Activated CD8-positive, alpha-beta T cell treated with anti-CD3 and anti-CD28 coated beads, Interleukin-2, amount 10 ng/mL, durations not matched to agents 7 days and 5 days (primary cell): ENCODE measurements at places on chromosomes 2 and 18. TPM values are rescaled to one million over a fixed set of nuclear protein-coding genes. Genes with fewer than 3 reads are reported as not detected.

DNAJC5G gene
- total RNA-seq = not detected

C2orf92 gene
- 4.0 TPM for total RNA-seq

IL36RN gene
- not detected for total RNA-seq

GPBAR1 gene
- 0.97 TPM for total RNA-seq

TSPYL6 gene
- not detected for total RNA-seq

RAB17 gene
- total RNA-seq = 0.61 TPM

ANTXR1 gene
- 0.05 TPM for total RNA-seq

SRD5A2 gene
- not detected for total RNA-seq

BMP10 gene
- total RNA-seq = not detected

SERPINB11 gene
- not detected for total RNA-seq

MC5R gene
- total RNA-seq = not detected

SPP2 gene
- total RNA-seq = not detected

CLASP1 gene
- total RNA-seq = 62.3 TPM

HNMT gene
- total RNA-seq = not detected

BOLL gene
- not detected for total RNA-seq

GNLY gene
- 136 TPM for total RNA-seq

SDC1 gene
- not detected for total RNA-seq

RAB27B gene
- 1.7 TPM for total RNA-seq

OR6B2 gene
- not detected for total RNA-seq

LYPD6 gene
- not detected for total RNA-seq

DLX1 gene
- not detected for total RNA-seq

ACMSD gene
- total RNA-seq = not detected

PTPN18 gene
- 67.0 TPM for total RNA-seq

GKN1 gene
- not detected for total RNA-seq

MAP3K19 gene
- total RNA-seq = not detected

ZNF385B gene
- total RNA-seq = not detected

HRH4 gene
- total RNA-seq = not detected

CNOT11 gene
- total RNA-seq = 64.7 TPM

CASP10 gene
- total RNA-seq = 42.8 TPM

EEF1B2 gene
- 559 TPM for total RNA-seq

CXCR1 gene
- 0.53 TPM for total RNA-seq

MIB1 gene
- 32.6 TPM for total RNA-seq

ARHGEF4 gene
- total RNA-seq = 2.9 TPM

PLEK gene
- total RNA-seq = 4.7 TPM

LCT gene
- 0.34 TPM for total RNA-seq

COA5 gene
- 18.8 TPM for total RNA-seq

XIRP2 gene
- total RNA-seq = not detected

SCYGR4 gene
- total RNA-seq = not detected

TBR1 gene
- not detected for total RNA-seq

RAD51AP2 gene
- total RNA-seq = not detected

TMEM37 gene
- not detected for total RNA-seq

RGPD3 gene
- 0.31 TPM for total RNA-seq

SERPINB13 gene
- total RNA-seq = not detected

SKA1 gene
- 48.9 TPM for total RNA-seq

ANO7 gene
- 0.29 TPM for total RNA-seq

FBXO15 gene
- 1.3 TPM for total RNA-seq

RAPH1 gene
- 0.16 TPM for total RNA-seq

FOXD4L1 gene
- 0.21 TPM for total RNA-seq

RTKN gene
- total RNA-seq = 0.57 TPM

AGPS gene
- total RNA-seq = 67.9 TPM
